Natural killer cell treated with Interleukin-12 subunit alpha and Interleukin-12 subunit beta and Interleukin-15 and Interleukin-18, amount 100 ng/mL, for 72 hours (primary cell): ENCODE measurements at places on chromosomes 3 and 15.
A peak's percentile ranks its signal among the peaks of the same experiment; 100 is the strongest.

DNA sequence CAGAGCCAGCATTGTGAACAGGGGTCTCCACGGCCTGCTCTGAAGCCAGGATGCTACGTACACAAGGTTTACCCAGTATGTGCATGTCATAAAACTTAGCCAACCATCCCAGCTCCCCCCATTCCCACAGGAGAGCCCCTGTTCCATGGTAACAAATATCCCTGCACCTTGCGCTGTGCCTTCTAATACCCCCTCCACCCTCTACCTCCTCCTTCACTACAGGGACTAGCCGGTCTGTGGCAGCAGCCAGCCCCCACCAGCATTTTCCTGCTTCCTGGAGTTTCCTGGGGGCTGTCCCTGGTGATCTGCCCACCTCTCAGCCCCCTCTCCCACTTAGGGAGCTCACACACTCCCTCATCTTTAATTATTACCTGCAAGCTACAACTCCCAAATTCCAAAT lies 20.4 kb downstream of the ACSBG1 start:
- no peaks in the 10 kb centered on the region for H3K4me1 ChIP-seq
- no peaks in the 10 kb centered on the region for H3K36me3 ChIP-seq
- no peak for DNase-seq

DNA sequence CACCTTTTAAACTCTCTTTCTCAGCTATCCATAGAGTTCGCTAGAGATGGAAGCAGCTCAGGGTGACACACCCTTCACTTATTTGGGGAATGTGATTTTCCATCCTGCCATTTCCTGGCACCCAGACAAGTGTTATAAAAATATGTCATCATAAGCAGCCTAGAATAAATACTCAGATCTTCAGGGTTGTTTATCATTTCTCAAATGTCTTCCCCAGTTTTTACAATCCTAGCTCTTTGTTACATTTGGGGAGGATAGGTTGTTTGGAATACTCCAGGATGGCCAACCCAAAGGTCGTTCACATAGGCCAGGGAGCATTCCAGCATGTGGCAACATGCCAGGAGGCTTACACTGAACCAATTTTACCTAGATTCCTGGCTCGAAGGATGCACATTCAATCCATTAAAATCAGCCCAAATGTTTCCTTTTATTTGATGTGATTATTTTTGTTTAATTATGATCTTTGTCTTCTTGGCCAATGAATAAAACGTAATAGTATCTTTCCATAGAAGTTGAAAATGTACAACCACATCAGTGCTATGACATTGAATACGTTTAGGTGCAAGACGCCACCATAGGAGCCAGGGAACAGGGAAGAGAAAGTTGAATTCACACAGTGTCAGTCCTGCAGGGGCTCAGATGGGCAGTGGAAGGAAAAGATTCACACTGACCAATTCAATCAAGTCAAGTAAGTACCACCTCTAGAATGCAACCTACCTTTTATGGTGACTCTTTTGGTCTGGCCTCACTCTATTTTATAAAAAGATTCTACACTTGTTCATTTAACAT lies 537.7 kb upstream of the MDFIC2 start:
- H3K27ac ChIP-seq = no peak overlapping the region
- no peak for DNase-seq
- no peaks in the 10 kb centered on the region for H3K4me1 ChIP-seq
- no peak overlapping the region for H3K4me3 ChIP-seq

DNA sequence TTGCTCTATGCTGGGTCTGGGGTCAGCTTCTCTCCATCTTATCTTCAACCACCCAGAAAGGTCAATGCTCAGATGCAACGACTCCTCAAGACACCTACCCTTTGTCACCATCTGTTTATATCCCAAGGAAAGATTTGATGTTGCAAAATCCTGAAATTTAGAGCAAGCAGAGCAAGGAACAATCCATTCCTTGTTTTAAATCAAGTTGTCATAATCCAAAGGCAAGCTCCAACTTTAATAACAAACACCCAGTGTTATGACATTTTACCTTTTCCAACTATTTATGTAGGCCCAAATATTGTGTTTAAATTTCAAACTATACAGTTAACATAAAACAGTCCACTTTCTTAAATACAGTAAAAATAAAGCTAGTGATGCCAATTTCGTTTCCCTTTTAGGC lies 116.5 kb upstream of the LRIG1 start:
- no peaks in the 10 kb centered on the region for H3K4me1 ChIP-seq
- no peak overlapping the region for H3K4me3 ChIP-seq
- no peak overlapping the region for H3K27ac ChIP-seq
- DNase-seq = no peak
- H3K36me3 ChIP-seq = no peaks in the 10 kb centered on the region
- peaks cover 9% of the 10 kb centered on the region for H3K27me3 ChIP-seq

DNA sequence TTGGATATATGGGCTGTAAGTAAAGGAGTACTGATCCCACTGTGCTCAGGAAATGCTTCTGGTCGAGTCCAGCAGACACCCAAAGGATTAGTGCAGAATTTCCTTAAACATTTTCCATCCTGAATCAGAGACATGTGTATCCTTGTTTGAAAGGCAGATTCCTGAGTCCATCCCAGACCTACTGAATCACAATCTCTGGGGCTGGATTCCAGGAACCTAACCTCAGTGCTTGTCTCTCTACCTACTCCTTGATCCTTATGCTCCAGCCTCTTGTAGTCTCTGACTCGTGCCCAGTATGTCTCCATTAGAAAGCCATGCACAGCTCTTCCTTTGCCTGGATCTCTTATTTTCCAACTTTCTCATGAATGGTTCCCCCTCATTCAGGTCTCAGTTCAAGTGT lies 585.8 kb downstream of the NLGN1 start:
- no peak for DNase-seq
- H3K4me1 ChIP-seq = no peaks in the 10 kb centered on the region
- no peaks in the 10 kb centered on the region for H3K36me3 ChIP-seq
- no peak overlapping the region for H3K27ac ChIP-seq

GRCh38 chr15:75232826-75233503 lies 25.2 kb upstream of the GOLGA6C start:
- H3K4me3 ChIP-seq = no peak overlapping the region
- peak; percentile 38 for DNase-seq
- H3K27me3 ChIP-seq = peaks cover 22% of the 10 kb centered on the region
- no peak overlapping the region for H3K27ac ChIP-seq
- no peaks in the 10 kb centered on the region for H3K36me3 ChIP-seq

- peaks cover 6% of the 10 kb centered on the region for H3K36me3 ChIP-seq
- no peaks in the 10 kb centered on the region for H3K27me3 ChIP-seq
- H3K27ac ChIP-seq = no peak overlapping the region
- no peak overlapping the region for H3K4me3 ChIP-seq
- no peaks in the 10 kb centered on the region for H3K4me1 ChIP-seq
These were observed 398.6 kb downstream of the ZIC4 start for GRCh38 chr3:147007736-147008245.

GRCh38 chr3:169494982-169495381 lies 168.5 kb downstream of the MECOM start:
- no peaks in the 10 kb centered on the region for H3K4me1 ChIP-seq
- no peaks in the 10 kb centered on the region for H3K27me3 ChIP-seq
- no peak for DNase-seq
- no peak overlapping the region for H3K27ac ChIP-seq
- H3K4me3 ChIP-seq = no peak overlapping the region

- no peaks in the 10 kb centered on the region for H3K36me3 ChIP-seq
- H3K4me3 ChIP-seq = no peak overlapping the region
- no peak for DNase-seq
- no peak overlapping the region for H3K27ac ChIP-seq
- H3K4me1 ChIP-seq = peaks cover 2% of the 10 kb centered on the region
These were observed 34.1 kb upstream of the KLHL25 start for GRCh38 chr15:85828874-85829273.

GRCh38 chr3:188491276-188491687 lies 337.3 kb downstream of the LPP start:
- H3K4me3 ChIP-seq = no peak overlapping the region
- no peak overlapping the region for H3K27ac ChIP-seq

DNA sequence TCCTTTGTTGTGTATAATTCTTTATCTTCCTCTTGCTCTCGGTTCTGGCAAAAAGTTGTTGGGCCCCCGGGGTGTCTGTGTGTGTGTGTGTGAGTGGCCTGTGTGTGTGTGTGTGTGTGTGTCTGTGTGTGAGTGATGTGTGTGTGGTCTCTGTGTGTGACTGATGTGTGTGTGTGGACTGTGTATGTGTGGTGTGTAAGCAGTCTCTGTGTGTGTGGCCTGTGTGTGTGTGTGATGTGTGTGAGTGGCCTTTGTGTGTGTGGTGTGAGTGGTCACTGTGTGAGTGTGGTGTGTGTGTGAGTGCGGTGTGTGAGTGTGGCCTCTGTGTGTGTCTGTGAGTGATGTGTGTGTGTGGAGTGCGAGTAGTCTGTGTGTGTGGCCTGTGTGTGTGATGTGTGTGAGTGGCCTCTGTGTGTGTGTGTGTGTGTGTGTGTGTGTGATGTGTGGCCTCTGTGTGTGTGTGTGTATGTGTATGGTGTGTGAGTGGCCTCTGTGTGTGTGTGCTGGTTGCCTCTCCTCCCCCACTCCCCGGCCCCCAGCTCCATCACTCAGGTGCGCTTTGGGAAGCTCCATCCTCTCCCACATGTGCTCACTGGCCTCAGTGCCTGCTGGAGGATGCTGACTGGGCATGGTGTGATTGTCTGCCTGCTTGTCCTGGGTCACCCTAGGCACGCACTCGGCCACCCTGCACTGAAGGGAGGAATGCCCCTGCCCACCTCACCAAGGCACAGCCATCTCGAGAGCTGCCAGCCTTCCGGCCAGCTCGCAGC lies 8.8 kb downstream of the LINGO1 start:
- DNase-seq = no peak
- H3K27ac ChIP-seq = no peak overlapping the region
- peaks cover 2% of the 10 kb centered on the region for H3K27me3 ChIP-seq
- H3K36me3 ChIP-seq = no peaks in the 10 kb centered on the region
- H3K4me1 ChIP-seq = no peaks in the 10 kb centered on the region

GRCh38 chr3:71511037-71511436 lies 72.5 kb downstream of the FOXP1 start:
- peaks cover 9% of the 10 kb centered on the region for H3K4me1 ChIP-seq
- no peaks in the 10 kb centered on the region for H3K27me3 ChIP-seq
- no peak overlapping the region for H3K27ac ChIP-seq
- H3K36me3 ChIP-seq = no peaks in the 10 kb centered on the region

GRCh38 chr3:72082186-72082715 lies 297.3 kb upstream of the PROK2 start:
- no peak for DNase-seq
- peaks cover 7% of the 10 kb centered on the region for H3K27me3 ChIP-seq
- H3K36me3 ChIP-seq = no peaks in the 10 kb centered on the region
- peaks cover 21% of the 10 kb centered on the region for H3K4me1 ChIP-seq

DNA sequence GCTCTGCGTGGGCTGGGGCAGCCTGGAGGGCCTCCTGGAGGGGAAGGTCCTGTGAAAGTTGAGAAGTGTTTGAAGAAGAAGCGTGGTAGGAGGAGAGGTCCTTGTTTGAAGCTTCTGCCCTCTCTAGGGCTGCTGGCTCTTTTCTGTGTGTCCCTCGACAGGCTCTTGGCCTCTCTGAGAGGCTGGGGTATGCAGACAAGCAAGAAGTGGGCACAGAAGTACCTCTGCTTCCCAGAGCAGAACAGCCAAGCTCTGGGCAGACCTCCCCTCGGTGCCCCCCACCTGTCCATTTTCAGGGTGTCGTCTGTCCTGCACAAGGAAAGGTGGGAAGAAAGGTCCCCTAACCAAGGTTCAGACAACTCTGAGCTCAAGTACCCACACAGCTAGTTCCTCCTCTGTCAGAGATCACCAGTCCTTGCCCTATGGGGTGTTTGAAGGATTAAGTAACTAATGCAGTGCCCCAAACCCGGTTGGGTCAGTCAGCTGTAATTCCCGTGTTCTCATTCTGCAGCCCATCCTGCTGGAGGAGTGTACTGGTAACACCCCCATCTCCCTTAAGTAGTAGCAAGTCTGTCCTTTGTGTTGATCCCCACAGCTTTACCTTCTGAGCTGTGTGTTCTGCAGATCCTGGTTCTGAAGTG lies 6.3 kb downstream of the CSK start:
- peaks cover 79% of the 10 kb centered on the region for H3K4me1 ChIP-seq
- H3K36me3 ChIP-seq = peaks cover 17% of the 10 kb centered on the region

GRCh38 chr3:17986348-17986816 lies 244.0 kb upstream of the TBC1D5 start:
- no peak overlapping the region for H3K4me3 ChIP-seq
- no peak for DNase-seq
- H3K27ac ChIP-seq = no peak overlapping the region
- H3K36me3 ChIP-seq = no peaks in the 10 kb centered on the region
- H3K27me3 ChIP-seq = peaks cover 8% of the 10 kb centered on the region
- no peaks in the 10 kb centered on the region for H3K4me1 ChIP-seq

DNA sequence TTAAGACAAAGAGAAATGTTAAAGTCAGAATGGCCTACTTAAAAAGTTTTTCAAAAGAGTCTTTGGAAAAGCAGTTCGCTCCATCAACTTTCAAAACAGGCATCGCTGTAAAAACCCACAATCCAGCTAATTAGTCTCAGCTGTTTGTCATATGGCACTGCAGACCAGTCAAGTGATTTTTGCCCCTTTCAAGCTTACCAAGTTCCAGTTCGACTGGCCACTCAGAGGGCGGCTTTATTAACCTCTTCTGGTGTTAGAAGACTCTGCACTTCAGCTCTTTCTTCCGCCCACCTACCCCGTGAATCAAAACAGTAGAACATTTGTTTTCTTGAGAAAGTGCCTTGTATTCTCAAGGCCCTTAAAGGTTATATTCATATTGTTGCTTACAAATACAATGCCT lies 19.3 kb downstream of the RAB27A start:
- peak overlapping the region; percentile 86 for H3K4me3 ChIP-seq
- H3K27ac ChIP-seq = peak overlapping the region; percentile 96
- H3K4me1 ChIP-seq = peaks cover 82% of the 10 kb centered on the region
- DNase-seq = no peak
- peaks cover 65% of the 10 kb centered on the region for H3K36me3 ChIP-seq
- no peaks in the 10 kb centered on the region for H3K27me3 ChIP-seq

DNA sequence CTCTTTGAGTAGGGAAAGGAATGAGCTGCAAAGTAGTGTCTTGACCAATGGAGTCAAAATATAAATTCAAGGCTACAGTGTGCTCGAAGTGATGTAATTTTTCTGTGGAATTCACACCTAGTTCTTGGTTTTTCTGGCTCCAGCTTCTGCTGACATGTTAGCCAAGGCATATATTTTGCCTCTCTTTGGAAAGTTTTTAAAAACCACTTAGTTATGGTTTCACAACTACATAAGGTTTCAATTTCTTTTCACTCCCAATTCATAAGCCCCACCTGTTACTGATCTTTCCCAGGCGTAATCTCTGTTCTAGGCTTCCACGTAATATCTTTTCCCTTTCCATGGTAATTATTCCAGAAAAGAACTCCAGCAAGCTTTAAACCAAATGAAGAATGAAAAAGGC lies 46.9 kb downstream of the GADL1 start:
- DNase-seq = no peak
- H3K27ac ChIP-seq = no peak overlapping the region
- peaks cover 6% of the 10 kb centered on the region for H3K4me1 ChIP-seq
- no peak overlapping the region for H3K4me3 ChIP-seq
- H3K36me3 ChIP-seq = no peaks in the 10 kb centered on the region

GRCh38 chr15:45439521-45440260 lies 61.3 kb upstream of the GATM start:
- no peaks in the 10 kb centered on the region for H3K36me3 ChIP-seq
- DNase-seq = no peak
- no peaks in the 10 kb centered on the region for H3K27me3 ChIP-seq
- peaks cover 14% of the 10 kb centered on the region for H3K4me1 ChIP-seq
- H3K4me3 ChIP-seq = no peak overlapping the region
